Endothelial cell (in vitro differentiated cells): ENCODE measurements at places on chromosomes 16 and 17.

DNA sequence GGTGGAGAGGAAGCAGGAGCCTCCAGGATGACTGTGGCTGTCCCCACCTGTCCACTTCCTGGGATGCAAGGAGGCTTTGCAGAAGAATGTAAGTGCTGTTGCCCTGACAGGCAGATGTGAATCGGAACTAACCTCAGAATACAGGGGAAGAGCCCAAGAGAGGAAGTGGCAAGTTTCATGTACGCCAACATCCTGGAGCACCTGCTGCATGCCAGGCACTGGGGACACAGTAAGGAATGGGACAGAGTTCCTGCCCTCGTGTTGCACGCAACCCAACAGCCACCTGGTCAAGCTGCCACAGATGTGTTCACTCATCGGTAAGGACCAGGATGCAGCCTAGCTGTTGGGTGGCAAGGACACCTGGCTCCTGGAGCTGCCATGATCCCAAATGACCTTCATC lies 98.6 kb upstream of the RPL38 start:
- no peak for DNase-seq

GRCh38 chr16:709566-710499 lies 4.2 kb upstream of the FBXL16 start:
- no peak for DNase-seq

DNA sequence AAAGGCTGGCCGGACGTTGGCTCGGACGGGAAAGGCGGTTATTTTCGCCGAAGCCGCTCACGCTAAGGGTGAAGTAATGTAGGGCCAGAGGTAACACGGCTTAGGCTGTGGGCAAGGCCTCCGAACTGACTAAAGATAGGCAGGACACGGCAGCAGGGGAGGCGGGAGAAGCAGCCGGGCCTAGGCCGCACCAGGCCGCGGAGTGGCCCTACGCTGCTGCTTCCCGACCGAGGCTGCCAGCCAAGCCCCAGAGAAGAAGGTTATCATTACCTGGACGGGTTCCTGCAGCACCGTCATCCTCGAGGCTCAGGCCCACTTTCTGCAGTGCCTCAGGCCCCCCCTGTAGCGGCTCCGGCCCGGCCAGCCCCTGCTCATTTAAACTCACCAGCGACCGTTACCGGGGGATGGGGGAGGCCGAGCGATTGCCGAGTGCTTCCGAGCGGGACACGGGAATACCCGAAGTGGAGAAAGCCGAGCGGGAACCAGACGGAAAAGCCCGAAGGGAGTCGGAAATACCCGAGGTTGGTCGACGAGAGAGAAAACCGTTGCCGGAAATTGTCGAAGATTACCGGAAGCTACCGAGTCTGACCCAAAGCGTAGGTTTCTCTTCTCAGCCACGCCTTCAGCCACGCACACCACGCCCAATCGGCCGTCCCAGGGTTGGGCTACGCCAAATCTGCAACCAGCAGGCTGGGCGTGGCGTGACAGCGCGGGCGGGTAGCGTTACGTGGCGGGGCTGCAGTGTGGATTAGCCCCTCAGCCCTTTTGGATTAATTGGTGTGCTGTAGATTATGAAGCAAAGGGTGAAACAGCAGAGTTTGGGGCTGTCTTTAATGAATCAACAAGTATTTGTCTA lies at the start of gene CDC27:
Gene CDC27, minus strand, starts transcription at position 420 of the 856 bp plus-strand sequence. Its CDS starts 123 bp downstream, at position 297.
- peak; percentile 100 for DNase-seq

DNA sequence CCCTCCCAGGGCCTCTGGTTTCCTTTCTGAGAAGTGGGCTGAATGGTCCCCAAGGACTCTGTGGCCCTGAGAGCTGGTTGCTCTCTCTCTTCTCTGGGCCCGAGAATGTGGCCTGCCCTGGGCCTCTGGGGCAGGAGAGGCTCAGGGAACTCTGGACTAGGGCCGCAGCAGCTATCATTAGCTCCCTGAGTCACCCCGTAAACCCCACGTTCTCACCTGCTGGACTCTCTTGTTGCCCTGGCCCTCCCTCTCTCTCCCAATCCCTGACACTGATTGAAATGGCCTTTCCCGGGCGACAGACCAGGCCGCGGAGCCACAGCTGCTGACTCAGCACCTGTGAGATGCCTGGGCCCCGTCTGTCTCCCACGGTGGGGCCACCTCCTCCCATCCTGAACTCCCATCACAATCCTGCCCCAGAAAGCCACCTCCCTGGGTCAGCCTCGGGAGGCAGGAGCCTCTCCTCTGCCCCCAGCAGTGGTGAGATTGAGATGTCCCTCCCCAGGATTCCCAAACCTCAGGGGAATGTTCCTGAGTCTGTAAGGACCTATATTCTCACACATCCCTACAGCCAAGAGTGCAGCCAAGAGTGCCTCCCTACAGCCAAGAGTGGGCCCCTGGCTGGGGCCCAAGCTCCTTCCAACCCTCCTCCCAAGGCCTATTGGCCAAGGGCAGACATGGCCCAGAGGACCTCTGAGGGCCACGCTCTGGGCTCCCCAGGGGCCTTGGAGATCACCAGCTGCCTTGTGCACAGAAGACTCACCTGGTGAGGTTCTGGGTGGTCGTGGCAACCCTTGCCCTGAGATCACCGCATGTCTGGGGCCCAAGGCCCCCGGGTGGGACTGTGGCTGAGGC lies 470 bp downstream of the TRPV3 start:
- DNase-seq, result no peak

DNA sequence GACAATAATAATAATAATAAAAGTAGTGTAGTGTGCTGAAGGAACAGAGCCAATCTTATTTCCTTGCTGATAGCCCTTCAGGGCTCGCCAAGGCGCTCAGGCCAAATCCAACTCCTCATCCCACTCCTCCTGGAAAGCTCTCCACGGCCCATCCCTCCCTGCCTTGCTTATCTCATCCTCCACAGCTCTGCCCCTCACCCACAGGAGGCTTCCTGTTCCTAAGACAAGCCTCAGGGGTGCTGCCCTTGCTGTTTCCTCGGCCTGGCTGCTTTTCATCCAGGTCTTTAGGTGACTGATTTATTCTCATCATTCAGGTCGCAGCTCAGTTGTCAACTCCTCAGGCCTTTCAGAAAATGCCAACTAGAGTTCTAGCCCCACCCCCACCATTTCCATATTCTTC lies 11.2 kb downstream of the GTF3C1 start:
- peak; percentile 46 for DNase-seq

DNA sequence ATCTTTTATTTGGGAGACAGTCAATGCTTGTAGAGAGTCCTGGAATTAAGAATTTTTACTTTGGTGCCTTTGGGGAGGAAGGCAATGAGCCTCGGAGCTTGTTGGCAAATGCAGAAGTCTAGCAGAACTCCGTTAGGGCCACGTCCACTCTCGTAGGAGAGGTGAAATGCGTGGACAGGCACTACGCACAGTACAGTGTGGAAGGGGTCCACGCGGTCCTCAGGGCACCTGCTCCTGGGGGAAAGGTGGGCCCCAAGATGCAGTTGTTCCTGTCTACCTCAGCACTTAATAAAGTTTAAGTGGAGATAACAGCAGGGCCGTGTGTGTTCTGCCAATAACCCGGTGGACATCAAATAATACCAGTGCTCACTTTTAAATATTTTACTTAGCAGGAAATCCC lies 1.8 kb downstream of the RAB11FIP3 start:
- no peak for DNase-seq

GRCh38 chr16:78524066-78524595 lies 424.7 kb downstream of the WWOX start:
- no peak for DNase-seq

GRCh38 chr17:42720996-42721583 lies 23.8 kb downstream of the EZH1 start:
- DNase-seq, result peak; percentile 33

DNA sequence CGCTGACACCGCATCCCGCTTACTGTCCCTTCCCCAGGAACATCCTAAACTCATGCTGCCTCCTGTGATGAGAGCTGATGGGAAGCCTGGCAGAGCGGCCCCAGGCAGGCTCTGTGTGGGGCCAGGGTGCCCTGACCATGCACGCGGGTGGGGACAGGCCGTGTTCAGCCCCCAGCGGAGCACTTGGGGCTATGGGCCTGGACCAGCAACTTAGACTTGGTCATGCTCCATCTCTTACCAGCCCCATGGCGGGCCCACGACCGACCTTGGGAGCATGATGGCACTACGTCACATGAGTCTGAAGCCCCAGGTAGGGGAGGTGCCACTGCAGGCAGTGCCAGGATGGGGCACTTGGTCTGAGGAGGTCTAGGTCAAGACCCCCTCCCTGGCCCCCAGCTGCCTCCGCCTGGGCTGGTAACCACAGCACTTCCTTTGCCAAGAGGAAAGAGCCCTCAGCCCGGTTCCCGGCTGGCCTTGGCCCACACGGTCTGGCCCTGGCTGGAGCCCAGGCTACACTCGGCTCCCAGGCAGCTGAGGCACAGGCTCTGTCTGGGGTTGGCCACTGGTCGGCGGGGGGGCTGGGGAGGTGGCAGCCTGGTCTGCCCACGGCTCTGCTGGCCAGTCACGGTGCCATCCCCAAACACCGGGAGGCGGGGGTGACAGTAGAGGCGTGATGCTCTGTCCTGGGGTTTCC lies 25.7 kb downstream of the BAHCC1 start:
- DNase-seq, result no peak

GRCh38 chr16:28597692-28598261 lies 927 bp upstream of the SULT1A2 start:
- DNase-seq, result no peak

- DNase-seq, result no peak
Observed at GRCh38 chr17:39639566-39640458, 2.9 kb downstream of the STARD3 start.

GRCh38 chr17:50280801-50281441 lies 6.7 kb downstream of the TMEM92 start:
- DNase-seq, result no peak

GRCh38 chr17:51185763-51186332 lies 19.6 kb downstream of the NME2 start:
- no peak for DNase-seq

GRCh38 chr17:7177191-7177953 lies 1.8 kb downstream of the ASGR1 start:
- peak; percentile 83 for DNase-seq

- peak; percentile 56 for DNase-seq
Observed at GRCh38 chr17:45722161-45722560, 62.0 kb upstream of the CRHR1 start.

DNA sequence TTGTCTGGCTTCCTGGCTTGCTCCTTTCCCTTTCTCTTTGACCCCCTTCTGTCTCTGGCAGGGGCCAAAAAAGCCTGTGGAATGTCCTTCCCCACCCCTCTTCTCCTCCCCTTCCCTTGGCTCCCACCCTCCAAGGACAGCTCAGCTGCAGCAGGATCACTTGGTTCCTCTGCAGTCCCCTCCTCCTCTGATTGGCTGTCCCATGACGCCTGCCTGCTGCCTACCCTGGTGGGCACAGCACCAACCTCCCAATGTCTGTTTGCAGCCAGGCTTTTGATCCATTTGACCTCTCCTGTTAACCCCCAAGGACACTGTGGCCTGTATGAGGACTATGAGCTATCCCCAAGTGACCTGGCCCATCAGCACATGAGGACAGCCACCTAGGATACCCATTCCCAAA lies 14.8 kb upstream of the MTMR4 start:
- DNase-seq, result no peak

- peak; percentile 43 for DNase-seq
Observed at GRCh38 chr16:81181013-81181720, 57.3 kb upstream of the BCO1 start.

DNA sequence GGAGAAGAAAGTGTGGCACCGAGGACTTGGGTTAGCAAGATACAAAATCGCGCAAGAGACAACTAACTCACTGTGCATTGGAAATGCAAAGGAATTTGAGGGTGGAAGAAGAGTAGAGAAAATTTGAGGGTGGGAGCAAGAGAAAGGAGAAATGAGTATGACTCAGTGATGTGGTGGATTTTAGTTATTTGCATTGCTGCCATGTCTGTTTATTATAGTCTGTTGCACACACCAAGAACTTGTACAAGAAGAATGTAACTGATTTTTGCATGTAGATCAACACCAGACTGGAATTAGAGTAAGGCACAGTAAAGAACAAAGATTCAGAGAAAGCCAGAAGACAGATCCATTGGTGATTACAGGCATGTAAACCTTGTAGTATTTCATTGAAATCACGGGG lies 71.6 kb upstream of the SMIM36 start:
- DNase-seq, result no peak

DNA sequence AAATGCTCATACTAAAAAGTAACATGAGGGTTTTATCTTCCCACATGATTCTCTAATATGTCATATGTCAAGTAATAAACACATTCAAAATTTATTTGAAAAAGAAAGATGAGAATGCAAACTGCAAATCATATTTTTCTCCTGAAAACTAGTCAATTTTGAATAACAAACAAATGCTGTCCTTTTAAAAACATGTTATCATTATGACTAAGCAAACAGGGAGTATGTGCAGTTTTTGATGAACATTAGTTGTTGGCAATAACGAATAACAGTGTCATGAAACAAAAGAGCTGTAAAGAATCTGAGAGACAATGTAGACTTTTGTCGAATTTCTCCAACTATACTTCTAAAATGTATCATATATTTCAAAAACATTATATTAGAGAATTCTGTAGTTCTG lies 34.8 kb downstream of the RPGRIP1L start:
- DNase-seq, result no peak

DNA sequence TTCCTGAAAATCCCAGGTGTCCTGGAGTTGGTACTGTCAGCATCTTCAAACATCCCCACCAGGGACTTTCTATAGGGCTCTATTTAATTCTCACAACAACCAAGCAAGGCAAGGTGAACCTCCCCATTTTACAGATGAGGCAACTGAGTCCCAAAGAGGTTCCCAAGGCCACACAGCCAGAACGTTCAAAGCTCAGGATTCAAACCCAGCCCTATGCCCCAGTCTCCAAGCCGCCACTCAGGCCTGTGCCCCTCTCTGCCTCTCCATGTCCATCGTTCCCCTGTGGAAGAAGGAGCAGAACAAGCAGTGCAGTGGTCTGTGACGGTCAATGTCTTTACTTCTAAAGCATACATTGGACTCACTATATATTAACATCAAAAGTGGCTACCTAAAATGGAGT lies 6.1 kb downstream of the ZNF319 start:
- DNase-seq, result no peak

DNA sequence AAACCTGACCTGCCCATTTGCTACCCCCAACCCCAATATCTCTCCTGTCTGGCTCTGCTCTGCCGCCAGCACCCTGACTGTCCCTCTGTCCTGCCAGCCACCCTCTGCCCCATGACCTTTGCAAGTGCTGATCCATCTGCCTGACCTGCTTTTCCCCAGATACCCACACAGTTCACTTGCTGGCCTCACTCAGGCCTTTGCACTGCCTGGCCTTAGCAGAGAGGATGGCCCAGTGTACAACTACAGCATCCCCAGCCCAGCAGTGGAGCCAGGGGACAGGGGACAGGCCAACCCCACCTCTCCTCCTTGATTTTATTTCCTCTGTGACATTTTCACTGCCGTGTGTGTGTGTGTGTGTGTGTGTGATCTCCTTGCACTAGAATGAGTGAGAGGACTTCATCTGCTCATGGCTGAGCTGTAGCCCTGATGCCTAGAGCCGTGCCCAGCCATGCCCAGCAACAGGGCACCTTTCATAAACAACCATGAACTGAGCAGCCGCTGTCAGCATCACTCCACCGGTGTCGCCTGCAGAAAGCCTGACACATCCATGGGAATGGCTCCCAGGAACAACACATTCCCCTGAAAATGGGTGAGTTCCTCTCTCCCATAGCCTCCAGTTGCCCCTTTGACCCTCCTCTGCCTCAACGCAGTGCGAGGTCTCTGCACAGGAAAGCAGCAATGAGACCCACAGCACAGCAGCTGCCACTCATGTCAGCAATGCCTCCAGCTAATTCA lies 36.0 kb upstream of the RBFOX3 start:
- DNase-seq, result no peak

GRCh38 chr17:16456742-16457316 lies 35.2 kb downstream of the LRRC75A start:
- no peak for DNase-seq

GRCh38 chr17:38564869-38565268 lies 40.9 kb downstream of the SRCIN1 start:
- no peak for DNase-seq
